ENCODE measurements at places on chromosomes 11 and 22.

DNA sequence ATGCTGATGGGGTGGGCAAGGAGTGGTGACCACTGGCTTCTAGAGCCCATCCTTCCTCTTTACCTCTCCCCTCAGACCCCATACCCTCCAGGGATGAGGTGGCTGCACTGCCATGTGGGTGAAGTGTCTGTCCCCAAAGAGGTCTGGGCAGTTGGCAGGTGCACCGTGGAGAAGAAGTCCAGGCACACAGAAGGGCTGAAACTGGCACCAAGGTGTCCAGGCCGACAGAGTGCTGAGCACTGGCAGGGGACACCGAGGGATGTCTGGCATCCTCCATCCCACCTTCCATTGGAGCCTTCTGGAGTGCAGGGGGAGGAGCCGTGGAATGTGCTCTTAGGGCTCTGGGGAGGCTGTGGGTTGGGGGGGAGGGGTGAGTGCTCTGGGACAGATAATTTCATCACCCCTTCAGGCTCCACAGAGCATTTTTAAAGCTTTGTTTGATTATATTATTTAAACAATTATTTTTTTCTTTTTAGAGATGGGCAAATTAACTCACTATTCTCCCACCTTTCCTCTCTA is 37.9 kb downstream of the PKNOX2 start:
- DNase-seq, result no peak

DNA sequence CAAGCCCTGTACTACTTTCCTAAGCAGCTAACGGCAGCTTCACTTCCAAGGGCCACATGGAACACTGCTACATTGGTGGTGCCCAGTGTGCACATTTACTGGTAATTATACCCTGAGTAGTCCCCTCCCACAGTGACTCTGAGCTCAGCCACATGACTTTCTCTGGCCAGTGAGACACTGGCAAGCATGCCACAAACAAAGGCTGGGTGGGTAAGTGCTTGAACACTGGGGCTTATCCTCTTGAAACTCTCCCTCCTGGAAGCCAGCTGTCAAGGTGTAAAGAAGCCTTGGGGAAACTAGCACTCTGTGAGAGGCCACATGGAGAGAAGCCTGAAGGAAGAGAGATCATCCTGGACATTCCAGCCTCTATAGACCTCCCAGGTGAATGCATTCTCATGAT is 54.4 kb upstream of the DRD2 start:
- no peak for DNase-seq

- no peak for DNase-seq
Measured at GRCh38 chr11:47332791-47333525, 19.5 kb downstream of the MYBPC3 start.

DNA sequence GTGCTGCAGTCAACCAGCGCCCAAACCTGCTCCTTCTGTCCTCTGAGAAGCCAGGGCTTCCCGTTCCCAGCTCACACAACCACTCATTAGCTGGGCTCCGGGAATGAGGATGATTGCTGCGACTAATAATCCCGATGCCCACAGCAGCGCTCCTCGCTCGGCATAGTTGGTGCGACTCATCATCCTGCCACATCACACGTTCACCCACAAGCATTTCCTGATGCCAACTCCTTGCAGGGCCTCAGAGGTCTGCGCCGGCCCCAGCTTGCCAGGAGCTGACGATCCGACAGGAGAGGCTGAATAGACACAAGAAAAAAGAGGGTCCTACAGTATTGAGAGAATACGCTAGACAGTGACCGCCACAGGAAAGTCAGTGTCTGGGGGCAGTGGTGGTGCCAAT is 10.6 kb upstream of the CSNK1E start:
- no peak for DNase-seq

- DNase-seq, result no peak
Measured at GRCh38 chr11:33438301-33438700, 181.1 kb downstream of the HIPK3 start.

- DNase-seq, result no peak
Measured at GRCh38 chr11:115220423-115220822, 283.8 kb downstream of the CADM1 start.

GRCh38 chr11:108698844-108699642 is 34.2 kb downstream of the DDX10 start:
- no peak for DNase-seq

DNA sequence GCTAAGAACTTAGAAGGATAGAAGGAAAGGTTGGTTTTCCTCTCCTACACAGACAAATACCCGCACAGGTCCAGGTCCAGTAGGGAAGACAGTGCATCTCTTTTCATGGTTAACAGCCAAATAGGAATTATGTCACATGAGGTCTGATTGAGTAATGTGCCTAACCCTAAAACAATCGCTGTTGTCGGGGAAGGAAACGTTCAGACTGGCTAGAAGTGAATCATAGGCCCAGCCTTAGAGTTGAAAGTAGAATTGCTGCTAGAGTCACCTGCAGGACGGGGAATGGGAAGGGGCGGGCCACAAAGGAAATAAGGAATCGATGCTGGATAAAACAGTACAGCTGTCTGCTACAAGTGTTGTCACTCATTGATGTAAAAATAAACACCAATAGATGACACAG is 12.4 kb upstream of the HTATIP2 start:
- no peak for DNase-seq

DNA sequence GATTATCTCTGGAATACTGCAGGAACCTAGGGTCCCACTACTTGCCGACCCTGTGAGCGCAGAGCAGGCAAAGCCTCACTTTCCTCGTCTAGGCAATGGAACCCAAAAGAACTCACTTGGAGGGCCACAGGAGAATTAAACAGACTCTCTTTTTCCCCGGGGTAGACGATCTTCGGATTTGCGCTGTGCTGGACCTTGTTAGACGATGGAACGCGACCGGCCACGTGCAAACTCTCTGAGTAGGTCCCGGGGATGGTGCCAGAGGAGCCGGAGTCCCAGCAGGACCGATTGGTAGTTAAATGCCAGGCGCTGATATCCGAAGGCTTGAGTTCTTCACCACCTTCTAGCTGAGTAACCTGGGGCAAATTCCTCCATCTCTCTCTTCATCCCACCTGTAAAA is 1.0 kb upstream of the SLC1A2 start:
- DNase-seq, result no peak

DNA sequence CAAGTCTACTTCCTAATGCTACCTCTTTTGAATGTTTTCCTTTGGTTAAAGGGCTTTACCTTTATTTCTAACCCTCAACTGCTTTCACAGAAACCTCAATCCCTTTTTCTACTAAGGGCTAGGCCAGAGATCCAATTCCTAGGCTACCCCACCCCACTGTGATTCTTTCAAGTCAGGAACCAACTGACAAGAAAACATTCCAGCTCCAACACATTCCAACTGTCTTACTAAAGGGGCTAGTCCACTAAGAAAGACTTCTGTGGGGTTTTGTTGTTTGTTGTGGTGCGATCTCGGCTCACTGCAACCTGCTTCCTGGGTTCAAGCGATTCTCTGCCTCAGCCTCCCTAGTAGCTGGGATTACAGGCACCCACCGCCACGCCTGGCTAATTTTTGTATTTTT is 151.3 kb downstream of the APOL5 start:
- no peak for DNase-seq

- DNase-seq, result no peak
Measured at GRCh38 chr11:72652873-72653630, 21.2 kb downstream of the PDE2A start.

DNA sequence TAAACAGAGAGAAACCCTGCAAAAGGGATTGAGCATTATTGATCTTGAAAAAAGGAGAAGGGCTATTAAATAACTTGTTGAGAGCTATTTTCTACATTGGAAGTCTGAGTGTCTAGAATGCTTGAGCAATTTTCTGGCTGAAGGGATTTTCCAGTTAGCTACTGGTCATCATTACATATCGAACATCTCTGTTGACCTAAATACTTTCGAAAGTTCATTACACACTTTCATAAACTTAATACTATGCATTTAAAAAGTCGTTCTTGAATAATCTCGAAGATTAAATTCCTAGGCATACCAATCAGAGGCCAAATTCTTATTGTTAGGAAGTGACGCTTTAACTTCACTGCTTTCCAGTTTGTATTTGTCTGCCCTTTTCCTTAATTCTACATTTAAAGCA is 13.7 kb downstream of the ETS1 start:
- no peak for DNase-seq

- DNase-seq, result no peak
Measured at GRCh38 chr11:26579683-26580082, 7.6 kb upstream of the MUC15 start.

DNA sequence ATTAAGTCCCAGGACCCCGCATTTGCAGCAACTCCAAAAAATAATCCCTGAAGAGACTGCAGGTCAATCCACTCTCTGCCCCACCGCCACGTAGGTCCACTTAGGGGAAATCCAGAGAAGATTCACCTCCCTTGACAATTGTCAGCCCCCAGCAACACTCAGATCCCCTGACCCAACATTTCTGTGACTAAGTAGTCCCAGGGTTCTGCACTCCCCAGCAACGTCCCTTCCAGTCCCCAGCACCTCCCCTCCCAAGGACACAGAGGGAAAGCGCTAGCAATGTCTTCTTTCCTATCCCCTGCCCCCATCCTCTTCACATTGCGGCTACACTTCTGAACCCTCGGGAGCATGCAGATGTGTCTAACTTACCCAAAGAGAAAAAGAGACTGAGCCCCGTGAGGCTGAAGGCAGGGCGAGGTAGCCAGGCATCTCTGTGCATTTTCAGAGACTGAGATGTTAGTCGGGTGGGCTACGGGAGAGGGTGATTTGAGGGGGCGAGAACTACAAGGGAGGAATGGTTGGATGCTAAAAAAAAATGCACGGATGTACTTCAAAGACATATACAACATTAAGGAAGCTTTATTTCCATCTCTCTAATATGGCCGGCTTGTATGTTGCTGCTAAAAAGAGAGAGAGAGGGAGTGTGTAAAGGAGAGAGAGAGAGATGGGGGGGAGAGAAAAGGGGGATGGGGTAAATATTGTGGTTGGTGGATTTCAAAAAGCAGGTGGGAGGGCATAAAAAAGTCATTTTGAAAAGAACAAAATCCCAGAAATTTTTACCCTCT is at the start of gene SCN2B:
Gene SCN2B (minus strand): TSS at position 647 of the 785 bp plus-strand sequence. CDS start 208 bp downstream, at position 439.
- DNase-seq, result no peak

- peak; percentile 16 for DNase-seq
Measured at GRCh38 chr11:32960553-32961164, 55.0 kb upstream of the DEPDC7 start.

DNA sequence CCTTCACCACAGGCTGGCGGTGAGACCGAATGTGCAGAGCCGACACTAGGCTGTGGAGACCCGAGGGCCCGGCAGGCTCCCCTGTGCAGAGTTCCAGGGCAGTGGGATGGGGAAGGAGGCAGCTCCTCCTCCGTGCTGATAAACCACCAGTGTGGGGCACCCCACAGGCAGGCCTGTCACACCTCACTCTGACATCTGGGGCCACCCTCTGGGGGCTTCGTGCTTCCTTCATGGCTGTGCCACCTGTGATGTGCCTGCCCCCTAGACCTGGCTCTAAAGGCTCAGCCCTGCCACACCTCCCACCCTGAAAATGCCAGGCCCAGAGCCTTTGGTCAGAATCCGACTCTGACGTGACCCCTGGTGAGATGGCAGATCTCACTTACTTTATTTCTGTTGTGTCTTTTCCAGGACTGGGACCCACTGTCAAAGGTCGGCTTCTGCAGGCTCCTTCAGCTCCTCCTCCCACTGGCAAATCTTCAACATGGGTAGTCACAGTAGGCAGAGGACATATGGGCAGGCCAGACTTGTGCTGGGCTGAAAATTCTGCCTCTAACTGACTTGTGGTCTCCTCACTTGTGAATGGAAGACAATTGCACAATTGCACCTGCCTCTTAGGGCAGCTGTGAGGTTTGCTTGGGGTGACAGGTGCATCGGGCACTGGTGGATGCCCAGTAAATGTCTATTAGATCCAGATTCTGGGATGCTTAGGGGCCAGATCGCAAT is 46.2 kb upstream of the TSKU start:
- DNase-seq, result no peak

DNA sequence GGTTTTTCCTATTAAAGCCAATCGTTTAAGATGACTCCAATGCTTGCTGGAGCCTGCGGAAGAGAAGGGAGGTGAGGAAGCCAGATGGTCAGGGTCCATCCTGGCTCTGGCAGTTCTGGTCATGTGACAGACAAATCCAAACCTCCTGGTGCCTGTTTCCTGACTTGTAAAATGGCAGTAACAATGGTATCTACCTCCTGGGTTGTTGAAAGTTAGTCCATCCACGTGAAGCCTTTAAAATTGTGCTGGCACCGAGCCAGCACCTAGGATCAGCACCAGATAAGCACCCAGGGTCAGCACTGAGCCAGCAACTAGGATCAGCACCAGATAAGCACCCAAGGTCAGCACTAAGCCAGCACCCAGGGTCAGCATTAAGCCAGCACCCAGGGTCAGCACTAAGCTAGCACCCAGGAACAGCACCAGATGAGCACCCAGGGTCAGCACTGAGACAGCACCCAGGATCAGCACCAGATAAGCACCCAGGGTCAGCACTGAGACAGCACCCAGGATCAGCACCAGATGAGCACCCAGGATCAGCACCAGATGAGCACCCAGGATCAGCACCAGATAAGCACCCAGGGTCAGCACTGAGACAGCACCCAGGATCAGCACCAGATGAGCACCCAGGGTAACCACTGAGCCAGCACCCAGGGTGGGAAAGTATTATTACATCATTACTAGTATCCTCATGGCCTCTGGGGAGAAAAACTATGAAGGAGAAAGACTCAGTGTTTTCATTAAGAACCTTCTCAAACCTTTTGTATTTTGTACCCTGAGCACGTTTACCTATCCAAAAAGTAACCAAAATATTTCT is 17.2 kb downstream of the KIAA0930 start:
- no peak for DNase-seq

DNA sequence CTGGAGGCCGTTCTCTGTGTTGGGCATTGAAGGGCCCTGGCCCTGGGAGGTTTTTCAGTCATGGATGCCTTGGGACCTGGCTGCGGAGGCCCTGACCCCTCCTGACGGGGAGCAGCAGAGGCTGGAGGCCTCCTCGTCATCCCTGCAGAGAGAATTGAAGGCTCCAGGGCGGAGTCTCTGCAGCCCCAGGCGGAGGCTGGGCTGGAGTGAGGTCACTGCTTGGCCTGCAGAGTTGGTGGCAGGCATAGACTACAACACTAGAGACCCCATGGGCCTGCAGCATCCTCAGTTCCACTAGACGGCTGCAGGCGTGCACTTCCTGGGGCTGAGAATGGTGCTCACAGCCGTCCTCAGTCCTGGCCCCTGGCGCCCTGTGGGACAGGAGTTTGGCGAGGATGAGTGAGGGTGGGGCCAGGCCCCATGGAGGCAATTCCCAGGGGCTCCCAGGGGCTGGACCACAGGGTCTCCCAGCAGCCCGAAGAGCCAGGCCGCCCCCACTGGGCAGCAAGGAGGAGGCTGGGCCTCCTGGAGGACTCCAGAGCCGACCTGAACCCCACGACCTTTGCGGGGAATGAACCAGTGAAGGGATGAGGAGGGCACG is 1194.9 kb downstream of the BRD1 start:
- no peak for DNase-seq

DNA sequence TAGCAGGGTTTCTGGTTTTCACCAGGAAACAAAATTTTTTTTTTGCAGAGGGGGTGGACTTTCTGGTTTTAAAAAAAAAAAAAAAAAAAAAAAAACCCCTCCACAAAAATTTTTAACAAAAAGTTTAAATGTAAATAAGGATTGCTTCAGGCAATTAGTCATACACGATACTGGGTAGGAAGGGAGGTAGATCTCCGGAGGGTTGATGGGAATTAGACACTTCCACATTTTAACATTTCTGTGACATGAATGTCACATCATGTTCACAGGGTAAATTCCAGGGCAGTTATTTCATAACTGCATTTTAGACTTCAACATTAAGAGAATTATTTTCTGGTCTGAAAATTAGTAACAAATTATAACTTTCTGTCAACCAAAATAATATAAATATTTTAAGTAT is 15.9 kb downstream of the NUP98 start:
- DNase-seq, result no peak

- no peak for DNase-seq
Measured at GRCh38 chr11:9664276-9665171, 647 bp downstream of the SWAP70 start.

GRCh38 chr11:44886790-44887140 is 63.9 kb downstream of the TP53I11 start:
- DNase-seq, result no peak

All from GM12864 (cell line).